NCI-H460 (cell line): ENCODE measurements at places on chromosomes 11 and 22. TPM values are rescaled to one million over a fixed set of nuclear protein-coding genes. Genes with fewer than 3 reads are reported as not detected.

DNA sequence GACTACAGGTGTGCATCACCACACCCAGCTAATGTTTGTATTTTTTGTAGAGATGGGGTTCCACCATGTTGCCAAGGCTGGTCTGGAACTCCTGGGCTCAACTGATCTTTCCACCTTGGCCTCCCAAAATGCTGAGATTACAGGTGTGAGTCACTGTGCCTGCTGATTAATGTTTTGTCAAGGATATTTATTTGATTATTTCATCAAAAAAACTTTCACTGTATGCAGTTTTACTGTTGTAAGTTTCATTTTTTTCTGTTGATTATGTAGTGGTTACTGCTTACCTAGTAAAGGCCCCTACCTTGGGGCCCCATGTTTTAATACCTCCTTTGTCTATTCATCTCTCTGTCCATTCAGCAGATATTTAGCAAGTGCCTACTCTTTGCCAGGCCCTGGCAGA lies 16.7 kb upstream of the FAM168A start:
- DNase-seq: no peak

DNA sequence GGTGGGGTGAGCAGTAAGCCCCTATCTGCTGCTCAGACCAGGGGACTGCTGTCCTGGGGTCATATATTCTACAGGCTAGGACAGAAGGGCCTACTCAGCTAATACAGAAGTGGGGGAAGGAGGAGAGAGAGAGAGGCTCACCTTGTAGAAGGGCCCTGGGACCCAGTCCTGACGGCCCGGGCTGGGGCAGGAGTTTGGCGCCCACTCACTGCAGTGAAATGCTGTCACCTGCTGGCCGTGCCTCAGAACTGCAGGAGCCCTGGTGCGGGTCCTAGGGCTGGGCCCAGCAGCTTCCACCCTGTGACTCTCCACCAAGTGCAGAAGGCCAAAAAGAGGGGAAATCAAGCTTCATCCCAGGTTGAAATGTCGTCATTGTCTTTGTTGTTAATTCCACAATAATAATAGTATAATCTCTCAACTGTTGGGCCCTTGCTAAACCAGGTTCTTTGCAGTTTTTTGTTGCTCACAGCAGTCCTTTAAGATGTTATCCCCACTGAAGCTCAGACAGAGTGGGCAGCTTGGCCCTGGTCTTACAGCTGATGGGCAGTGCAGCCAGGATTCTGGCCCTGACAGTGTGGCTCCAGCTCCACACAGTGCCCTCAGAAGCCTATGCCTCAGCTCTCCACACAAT lies 29.6 kb downstream of the TRIM29 start:
- DNase-seq: peak; percentile 27

DNA sequence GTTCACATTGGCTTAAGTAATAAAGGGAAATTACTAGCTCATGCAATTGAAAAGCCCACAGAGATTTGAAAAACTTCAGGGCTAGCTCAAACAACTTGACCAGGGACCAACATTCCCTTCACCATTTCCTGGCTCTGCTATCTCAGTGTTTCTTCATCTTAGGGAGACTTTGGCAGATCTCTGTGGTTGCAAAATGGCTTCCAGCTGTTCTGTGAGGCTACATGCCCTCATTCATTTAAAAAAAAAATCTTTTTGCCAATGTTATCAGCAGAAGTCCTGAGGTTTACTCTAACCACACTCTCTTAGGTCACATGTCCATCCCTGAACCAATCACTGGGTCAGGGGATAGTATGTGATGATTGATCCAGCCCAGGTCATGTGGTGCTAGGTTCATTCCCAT lies 13.9 kb upstream of the RASSF10 start:
- DNase-seq: no peak

- DNase-seq: no peak
Observed at GRCh38 chr11:94958121-94958696, 15.1 kb downstream of the CWC15 start.

DNA sequence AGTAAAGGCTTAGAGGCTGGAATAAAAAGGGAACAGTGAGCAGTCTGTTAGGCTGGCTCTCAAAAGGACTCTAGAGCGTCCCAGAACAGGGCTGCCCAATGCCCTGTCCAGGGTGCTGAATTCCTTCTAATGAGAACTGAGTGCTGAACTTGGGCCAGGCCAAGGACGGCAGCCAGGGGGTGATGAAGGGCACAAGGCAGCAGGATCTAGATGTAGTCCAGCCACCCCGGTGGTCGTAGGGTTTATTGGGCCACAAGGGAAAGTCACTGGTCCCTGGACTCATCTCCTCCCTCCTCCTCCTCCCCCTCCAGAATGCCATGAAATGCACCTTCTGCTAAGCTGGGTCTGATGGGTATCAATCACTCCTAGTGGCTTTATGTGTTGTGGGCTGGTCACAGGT lies 19.2 kb downstream of the NPTXR start:
- DNase-seq: peak; percentile 49

GRCh38 chr11:95977534-95978174 lies 53.7 kb upstream of the MTMR2 start:
- DNase-seq: peak; percentile 15

DNA sequence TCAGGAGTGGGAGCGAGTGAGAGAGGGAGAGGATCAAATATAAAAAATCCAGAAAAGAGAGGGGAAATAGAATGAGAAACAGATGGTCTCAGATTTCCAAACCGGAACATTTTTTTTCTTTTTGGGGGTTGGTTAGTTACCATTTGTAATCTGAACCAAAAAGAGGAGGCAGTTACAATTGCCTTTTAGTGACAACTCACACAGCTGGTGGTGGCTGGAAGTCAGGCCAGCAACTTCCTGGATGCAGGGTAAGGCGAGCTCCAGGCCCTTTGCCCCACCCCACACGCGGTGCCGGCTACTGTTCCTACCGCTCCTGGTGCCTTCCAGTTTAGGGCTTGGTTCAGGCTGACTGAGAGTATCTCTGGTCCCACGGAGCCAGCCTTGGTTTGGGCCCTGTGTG lies 21.0 kb upstream of the UBASH3B start:
- no peak for DNase-seq

- DNase-seq: no peak
Observed at GRCh38 chr11:15575409-15575808, 460.7 kb downstream of the INSC start.

DNA sequence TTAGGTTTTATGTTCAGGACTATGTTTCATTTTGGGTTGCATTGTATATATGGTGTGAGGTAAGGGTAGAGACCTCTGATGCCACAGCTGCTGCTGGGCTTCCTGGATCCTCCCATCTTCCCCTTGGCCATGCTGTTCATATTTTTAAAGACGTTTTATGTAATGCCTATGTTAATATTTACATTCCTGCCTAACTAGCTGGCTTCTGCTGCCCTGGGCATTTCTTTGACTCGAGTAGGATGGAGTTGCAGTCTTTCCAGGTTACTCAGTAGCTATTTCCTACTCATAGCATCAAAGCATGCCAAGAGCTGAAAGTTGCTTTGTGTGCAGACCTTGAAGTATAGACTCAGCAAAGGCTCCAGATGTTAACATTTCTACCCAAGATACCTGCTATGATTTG lies 220.5 kb upstream of the CADM1 start:
- no peak for DNase-seq

GRCh38 chr11:58621586-58622262 lies 741 bp upstream of the CNTF start:
- DNase-seq: no peak

DNA sequence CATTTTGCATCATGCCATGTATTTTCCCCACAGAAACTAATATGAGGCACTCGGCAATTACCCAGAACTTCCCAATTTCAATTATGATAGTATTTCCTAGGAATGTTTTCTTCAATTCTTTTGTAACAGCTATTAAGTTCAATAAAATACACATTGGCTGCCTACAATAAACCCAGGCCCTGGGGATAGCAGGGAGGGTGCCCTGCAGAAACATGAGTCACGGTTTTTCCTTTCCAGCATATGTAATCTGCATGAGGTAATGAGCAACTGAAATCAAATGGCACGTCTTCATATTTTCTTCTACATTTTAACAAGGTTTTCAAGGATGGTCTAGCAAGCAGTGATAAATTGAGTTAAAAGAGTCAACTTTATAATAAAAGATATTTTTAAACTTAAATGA lies 32.0 kb downstream of the GUCY1A2 start:
- no peak for DNase-seq

GRCh38 chr22:41725510-41726110 lies 26.3 kb downstream of the MEI1 start:
- no peak for DNase-seq

GRCh38 chr11:14418801-14419417 lies 59.9 kb upstream of the RRAS2 start:
- peak; percentile 19 for DNase-seq

DNA sequence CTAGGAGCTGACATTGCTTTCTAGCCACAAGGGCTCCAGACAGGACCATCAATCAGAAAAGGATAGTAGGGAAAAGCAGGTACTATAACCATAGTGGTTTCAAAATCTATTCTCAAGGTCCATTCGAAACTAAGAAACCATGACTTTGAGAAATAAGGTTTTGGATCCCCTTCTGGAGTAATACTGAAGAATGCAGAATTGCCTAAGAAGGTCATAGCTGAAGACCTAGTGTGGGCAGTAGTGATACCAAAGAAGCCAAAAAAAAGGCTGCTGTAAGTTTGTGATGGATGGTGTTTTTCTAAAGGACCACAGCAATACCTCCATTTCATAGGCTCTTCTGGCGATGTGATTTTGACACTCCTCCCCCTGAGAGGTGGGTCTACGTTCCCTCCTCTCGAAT lies 163.1 kb downstream of the MAML2 start:
- DNase-seq: no peak

DNA sequence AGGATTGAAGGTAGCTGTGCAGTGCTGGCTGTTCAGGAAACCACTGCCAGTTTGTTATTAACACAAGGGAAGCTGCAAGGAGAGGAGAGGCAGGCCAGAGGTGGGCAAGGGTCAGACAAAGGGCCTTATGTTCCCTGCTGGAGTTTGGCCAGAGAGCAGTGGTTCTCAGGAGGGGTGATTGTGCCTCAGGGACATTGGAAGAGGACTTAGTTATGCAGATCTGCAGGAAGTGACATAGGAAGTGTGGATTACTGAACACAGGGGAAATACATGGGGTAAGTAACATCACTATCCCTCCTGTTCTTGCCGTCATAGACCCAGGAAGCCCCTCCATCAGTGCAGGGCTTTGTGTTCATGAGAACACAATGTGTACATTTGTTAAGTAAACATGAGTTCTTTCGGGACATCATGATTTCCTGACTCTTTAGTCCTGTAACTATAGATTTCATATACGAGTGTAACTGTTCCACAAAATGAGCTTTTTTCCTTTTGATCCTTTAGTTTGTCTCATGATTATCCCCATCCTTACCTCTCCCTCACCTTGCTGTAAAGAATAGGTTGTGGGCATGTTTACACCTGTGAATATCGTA lies 5.9 kb downstream of the SRRD start:
- DNase-seq: no peak

DNA sequence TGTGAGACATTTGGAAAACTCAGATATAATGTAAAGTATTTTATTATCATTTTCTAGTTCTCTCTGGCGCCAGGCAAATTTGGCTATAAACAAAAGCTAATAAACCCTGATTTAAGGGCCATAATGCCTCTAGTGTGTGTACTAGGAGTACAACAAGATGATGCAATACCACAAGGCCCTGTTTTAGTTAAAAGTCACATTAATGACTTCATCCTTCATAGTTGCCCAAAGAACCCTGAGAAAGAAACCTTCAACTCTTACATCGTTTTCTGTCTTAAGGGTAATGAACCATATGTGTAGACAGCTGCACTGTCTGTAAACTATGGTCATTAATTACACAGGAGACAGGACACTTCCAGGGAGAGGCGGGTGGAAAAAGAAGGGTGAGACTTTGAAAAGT lies 538.4 kb downstream of the FAM181B start:
- DNase-seq: no peak

GRCh38 chr11:34359548-34359891 lies 1.7 kb upstream of the ABTB2 start:
- DNase-seq: no peak

- DNase-seq: no peak
Observed at GRCh38 chr11:12778240-12778905, 104.2 kb downstream of the TEAD1 start.

DNA sequence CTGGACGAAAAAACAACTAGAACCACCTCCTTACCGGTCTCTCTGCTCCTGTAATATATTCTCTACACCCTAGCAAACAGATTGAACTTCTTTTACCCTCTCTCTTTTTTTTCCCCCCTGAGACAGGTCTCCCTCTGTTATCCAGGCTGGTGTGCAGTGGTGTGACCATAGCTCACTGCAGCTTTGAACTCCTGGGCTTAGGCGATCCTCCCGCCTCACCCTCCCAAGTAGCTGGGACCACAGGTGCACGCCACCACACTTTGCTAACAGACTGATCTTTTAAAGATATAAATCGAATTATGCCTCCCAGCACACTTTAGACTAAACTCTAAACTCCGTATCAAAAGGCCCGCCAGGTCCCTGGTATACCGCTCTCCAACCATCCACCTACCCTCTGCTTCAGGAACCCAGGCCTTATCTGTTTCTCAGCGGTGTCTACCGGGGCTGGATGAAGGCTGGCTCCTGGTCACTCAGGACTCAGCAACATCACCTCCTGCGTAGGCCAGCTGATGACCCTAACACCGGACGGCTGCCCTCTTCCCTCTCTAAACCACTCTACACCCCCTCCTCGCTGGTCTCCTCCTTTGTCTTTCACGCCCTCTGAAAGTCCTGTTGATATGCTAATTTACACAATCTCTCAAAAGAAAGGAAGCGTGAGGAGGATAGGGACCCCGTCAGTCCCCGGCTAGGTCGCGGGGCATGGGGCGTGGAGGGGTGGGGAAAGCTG lies 745 bp downstream of the C22orf39 start:
- no peak for DNase-seq

- DNase-seq: no peak
Observed at GRCh38 chr22:26906464-26906863, 249.1 kb downstream of the MIAT start.

DNA sequence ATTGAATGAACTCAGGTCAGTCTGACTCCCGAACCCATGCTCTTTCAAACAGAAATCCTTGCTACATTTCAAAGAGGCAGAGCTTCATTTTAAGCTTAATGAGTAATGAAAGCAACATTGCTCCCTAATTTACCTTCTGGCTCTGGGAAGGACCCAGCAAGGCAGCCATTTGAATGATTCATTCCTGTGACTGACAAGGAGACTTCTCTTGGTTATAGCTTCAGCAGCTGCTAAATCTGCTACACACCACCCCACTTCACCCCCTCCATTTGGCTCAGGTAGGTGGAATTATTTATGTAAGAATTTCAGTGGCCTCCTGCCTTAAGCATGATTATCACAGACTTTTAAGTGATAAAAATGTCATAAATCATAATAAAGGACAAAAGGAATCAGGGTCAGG lies 117.7 kb downstream of the KCNC1 start:
- no peak for DNase-seq

PEX16 gene
- 17.0 and 20.8 TPM in 2 replicates for total RNA-seq

NAV2 gene
- total RNA-seq: 15.6 and 19.9 TPM in 2 replicates

SCN3B gene
- 0.09 and 0.15 TPM in 2 replicates for total RNA-seq

TMEM179B gene
- 38.4 and 44.3 TPM in 2 replicates for total RNA-seq

TUBA8 gene
- 0.45 and 2.0 TPM in 2 replicates for total RNA-seq

PTPN5 gene
- not detected in 2 replicates for total RNA-seq

P2RY6 gene
- not detected in 2 replicates for total RNA-seq

NPAS4 gene
- not detected in 2 replicates for total RNA-seq

ELFN2 gene
- 0.02 TPM in 1 of 2 replicates, not detected in the other for total RNA-seq

SCUBE1 gene
- 3.2 and 5.3 TPM in 2 replicates for total RNA-seq

OR5B3 gene
- not detected in 2 replicates for total RNA-seq

PRAME gene
- total RNA-seq: 9.3 and 11.7 TPM in 2 replicates

LRRC32 gene
- 0.05 TPM in 1 of 2 replicates, not detected in the other for total RNA-seq

MRGPRE gene
- total RNA-seq: not detected in 2 replicates
